ENCODE measurements at places on chromosomes 2 and 18.

- DNase-seq = peak; percentile 17
Measured at GRCh38 chr2:110113961-110114591, 1.5 kb downstream of the MALL start.

DNA sequence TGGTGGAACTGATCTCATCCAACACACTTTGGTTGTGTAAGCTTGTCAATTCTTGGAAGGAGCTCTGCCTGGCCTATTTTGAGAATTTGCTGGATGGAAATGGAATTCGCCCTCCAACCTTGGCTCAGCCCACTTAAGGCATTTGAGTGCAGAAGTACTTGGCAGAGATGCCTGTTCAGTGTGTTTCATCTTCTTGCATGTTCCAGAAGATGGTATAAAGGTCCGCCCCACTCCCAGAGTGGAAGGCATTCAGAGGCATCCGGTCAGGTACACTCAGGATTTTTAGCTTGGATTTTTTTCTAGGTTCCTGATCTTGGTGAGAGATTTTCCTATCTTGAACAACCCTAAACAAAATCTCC is 61.3 kb upstream of the TXNDC2 start:
- DNase-seq = no peak

DNA sequence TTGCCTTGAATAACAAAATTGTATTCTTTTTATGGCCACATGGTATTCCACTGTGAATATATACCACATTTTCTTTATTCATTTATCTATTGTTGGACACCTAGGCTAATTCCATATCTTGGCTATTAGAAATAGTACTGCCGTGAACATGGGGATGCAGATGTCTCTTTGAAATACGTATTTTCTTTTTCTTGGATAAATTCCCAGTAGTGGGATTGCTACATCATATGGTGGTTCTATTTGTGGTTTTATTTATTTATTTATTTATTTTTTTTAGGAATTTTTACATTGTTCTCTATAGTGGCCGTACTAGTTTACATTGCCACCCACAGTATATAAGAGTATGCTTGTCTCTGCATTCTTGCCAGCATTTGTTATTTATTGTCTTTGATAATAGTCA is 679.8 kb upstream of the NRXN1 start:
- DNase-seq = no peak

GRCh38 chr2:85945586-85945985 is 56.8 kb upstream of the ST3GAL5 start:
- DNase-seq = no peak

DNA sequence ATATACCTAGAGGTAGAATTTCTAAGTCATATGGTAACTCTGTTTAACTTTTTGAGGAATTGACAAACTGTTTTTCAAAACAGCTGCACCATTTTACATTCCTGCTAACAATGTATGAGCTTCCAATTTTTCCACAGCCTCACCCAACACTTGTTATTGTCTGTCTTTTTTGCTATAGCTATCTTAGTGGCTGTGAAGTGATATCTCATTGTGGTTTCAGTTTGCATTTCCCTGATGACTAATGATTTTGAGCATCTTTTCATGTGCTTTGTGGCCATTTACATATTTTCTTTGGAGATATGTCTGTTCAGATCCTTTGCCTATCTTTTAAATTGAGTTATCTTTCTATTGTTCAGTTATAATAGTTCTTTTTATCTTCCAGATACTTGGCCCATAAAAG is 273.8 kb downstream of the AGPS start:
- no peak for DNase-seq

- no peak for DNase-seq
Measured at GRCh38 chr2:200180943-200181342, 125.5 kb upstream of the SPATS2L start.
